ENCODE measurements at places on chromosomes 4 and X.

DNA sequence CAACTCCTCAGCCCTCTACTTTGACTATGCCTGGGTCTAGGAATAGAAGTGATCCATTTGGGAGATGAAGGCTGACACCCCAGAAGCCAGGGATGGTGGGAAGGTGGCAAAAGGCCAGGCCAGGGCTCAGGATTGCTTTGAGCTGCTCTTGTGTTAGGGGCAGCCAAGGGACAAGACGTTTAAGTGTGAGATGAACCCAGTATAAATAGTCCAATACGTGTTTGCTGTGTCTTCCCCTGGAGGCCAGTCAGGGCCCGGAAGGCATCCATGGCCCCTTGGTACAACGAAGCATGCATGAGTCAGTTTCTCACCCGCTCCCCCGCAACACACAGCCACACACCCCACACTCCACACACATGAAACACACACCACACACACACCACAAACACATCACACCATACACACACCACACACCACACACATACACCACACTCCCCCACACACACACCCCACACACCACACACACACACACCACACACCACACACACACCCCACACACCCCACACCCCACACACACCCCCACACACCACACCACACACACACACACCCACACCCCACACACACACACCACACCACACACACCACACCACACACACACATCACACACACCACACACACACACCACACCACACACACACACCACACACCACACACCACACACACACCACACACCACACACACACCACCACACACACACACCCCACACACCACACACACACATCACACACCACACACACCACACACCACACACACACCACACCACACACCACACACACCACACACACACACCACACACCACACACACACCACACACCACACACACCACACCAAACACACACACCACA is 5.1 kb downstream of the STARD8 start:
- no peak for DNase-seq

GRCh38 chr4:114103908-114104307 is 124.5 kb upstream of the ARSJ start:
- no peak for DNase-seq

- no peak for DNase-seq
Observed at GRCh38 chrX:120331116-120331515, 19.9 kb upstream of the TMEM255A start.

GRCh38 chrX:29422034-29422433 is 793.3 kb upstream of the MAGEB2 start:
- no peak for DNase-seq

DNA sequence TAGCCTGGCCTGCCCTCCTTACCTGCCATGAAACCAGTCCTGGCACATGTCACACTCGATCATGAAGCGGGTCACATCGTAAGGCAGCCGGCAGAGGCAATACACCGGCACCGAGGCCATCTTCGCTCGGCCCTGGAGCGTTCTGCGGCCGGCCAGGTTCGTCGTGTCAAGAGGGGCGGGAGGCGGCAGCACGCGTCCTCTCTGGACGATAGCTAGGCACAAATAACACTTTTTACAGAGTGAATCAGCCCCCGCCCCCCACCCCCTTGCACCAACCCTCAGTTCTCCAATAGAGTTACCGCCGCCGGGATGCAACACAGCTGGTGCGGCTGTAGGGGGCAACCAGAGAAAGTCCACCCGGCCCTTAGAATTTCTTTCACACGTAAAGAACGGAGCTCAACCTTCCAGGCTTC is 1.7 kb downstream of the PHF8 start:
- DNase-seq, result peak; percentile 41

- DNase-seq, result no peak
Observed at GRCh38 chrX:22105231-22105630, 73.1 kb downstream of the PHEX start.

- no peak for DNase-seq
Observed at GRCh38 chrX:53115550-53115874, 21.6 kb downstream of the KANTR start.

DNA sequence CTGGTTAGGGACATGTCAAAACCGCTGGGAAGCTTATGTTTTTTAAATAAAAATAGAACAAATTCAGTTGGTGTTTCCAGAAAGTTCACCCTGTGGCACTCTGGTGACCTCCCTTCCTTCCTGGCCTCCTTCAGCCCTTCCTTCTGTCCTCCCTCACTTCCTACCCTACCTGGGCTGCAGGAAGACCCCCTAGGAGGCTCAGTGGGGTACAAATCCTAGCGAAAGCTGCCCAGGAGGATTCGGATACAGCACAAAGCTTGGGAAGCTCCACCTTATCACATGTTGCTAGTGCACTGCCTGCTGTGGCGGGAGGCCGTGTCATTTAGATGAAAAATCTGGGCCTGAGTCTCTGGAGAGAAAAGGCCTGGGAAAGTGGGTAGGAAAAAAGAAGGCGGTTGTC is 60.5 kb downstream of the FHDC1 start:
- DNase-seq, result no peak

DNA sequence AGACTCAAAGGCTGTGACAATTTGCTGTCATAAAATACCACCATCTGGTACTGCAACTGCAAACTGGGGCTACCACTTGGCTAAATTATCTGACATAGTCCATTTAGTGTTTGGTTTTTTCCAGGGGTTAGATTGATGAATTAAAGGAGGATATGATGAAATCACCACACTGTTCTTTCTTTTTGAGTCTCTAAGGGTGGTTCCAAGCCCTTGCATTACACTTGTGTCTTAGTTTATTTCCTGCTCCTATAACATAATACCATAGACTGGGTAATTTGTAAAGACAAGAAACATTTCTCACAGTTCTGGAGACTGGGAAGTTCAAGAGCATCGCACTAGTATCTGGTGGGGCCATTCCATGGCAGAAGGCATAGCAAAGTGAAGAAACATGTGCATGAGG is 32.0 kb upstream of the CD38 start:
- no peak for DNase-seq

GRCh38 chr4:104345598-104346242 is 149.0 kb downstream of the CXXC4 start:
- DNase-seq, result no peak
